CD4-positive, alpha-beta T cell treated with Interleukin-21 for 1 hour (primary cell): ENCODE measurements at places on chromosomes 3 and 15.

- no peak for DNase-seq
Observed at GRCh38 chr15:68401496-68402431, 30.2 kb downstream of the ITGA11 start.

- DNase-seq = no peak
Observed at GRCh38 chr3:43917361-43917760, 226.6 kb downstream of the ABHD5 start.

- peak; percentile 19 for DNase-seq
Observed at GRCh38 chr3:184710870-184711492, 883 bp downstream of the MAGEF1 start.

DNA sequence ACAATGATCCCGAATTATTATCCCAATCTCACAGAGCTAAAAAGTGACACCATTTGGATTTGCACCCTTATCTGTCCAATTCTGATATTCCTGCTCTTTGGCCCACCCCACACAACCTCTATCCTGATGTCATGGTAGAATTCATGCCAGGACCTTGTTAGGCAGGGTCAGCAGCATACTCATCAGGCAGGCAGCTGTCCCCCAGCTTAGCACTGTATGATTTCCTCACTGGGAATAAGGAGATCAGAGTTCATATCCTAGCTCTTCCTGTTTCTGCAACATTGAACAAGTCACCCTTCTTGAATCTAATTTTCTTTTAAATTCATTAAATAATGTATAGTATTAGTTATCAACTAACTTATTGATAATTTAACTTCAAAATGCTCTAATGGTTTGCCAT is 12.0 kb upstream of the C3orf80 start:
- DNase-seq = no peak

- peak; percentile 73 for DNase-seq
Observed at GRCh38 chr3:38039899-38040261, 872 bp downstream of the DLEC1 start.

DNA sequence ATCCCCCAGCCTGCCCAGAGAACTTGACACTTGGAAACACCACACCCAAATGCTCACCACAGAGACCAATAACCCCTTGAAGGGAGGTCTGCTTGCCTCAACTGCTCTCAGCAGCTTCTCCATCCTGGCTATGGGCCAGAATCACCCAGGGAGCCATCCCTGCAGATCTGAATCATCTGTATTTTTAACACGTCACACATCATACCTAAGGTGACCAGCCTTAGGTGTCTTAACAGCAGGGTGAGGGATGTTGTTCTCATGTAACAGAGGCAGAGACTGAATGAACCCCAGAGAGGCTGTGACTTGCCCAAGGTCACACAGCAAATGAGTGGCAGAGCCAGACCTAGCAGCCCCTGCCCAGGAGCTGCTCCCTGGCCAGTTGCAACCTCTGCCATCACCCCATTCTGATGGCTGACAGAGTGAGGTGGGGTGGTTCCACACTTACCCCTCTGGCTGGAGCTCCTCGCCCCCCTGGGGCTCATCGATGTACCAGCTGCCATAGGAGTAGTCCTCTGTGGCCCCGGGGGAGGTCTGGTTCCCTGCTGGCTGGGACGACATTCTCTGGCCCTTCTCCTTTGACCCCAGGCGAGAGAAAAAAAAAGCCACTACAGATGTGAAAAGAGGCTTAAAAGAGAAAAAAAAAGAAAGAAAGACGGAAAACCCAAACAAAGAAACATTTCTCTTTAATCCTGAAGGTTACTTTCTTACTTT is 722 bp downstream of the STRA6 start:
- DNase-seq = no peak

DNA sequence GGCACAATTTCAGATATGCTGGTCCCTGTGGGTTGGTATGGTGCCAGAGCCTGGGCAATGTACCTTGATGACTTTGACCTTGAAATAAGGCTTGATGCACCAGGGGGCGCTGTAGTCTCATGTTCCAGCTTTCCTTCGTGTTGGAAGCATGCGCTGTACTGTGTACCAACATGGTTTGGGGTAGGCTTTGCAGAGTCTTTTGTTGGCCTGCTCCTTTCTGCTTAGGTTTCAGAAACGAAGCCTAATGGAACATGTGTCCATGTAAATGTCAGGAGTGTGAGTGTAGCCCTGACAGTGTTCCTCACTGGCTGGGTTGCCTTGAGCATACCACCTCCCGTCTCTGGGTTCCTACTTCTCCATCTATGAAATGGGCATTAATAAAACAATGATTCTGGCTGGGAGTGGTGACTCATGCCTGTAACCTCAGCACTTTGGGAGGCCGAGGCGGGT is 3.6 kb upstream of the CCR4 start:
- DNase-seq = peak; percentile 89

GRCh38 chr3:196135693-196136639 is 54.1 kb upstream of the TFRC start:
- DNase-seq = no peak

DNA sequence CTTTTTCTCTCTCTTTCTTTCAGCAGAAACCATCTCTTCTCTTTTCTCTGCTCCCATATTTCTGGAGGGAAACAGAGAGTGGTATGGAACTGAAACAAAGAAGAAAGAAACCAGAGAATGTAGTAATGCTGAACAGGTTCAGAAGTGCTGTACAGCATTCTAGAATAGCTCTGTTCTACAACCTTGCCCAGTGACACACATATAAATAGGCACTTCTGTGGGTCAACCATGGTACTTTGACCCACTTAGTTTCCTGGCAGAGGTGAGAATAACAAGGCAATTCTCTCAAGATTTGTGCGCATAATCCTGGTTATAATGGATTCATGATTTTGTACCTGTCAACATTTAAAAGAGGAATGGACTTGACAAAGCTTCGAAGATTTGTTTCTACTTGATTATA is 12.3 kb downstream of the CFAP91 start:
- no peak for DNase-seq

DNA sequence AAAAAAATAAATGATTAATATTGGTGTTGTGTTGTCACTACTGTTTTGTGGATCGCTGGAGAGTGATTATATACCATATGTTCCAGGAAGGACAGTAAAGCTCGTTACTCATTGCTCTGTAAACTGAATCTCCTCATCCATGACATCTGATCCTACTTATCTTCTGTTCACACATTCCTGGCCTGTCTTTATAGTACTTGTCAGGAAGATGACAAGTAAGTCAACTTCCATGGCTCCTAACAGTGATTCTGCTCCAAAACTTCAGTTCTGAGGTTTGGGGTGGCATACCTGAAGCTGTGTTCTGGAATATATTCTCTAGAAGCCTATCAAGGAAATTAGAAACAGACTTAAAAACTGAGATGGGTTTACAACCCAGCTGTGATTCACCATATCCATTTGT is 288.9 kb downstream of the ZBBX start:
- DNase-seq = no peak

GRCh38 chr3:39712413-39713048 is 96.9 kb upstream of the MYRIP start:
- DNase-seq = no peak

DNA sequence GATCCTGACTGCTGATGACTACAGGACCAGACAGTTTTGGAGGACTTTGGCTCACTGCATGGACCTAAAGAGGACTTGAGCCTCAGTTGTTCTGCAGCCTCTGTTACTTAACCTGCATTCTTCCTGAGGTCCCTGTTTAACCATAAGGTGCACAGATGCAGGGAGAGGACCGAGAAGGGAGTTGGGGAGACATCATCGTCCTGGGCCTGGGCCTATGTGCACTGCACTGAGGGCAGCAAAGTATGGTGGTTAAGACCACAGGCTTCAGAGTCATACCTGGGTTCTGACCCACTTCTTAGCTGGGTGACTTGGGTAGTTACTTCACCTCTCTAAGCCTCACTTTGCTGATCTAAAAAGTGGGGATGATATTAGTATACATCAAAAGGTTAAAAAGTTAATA is 21.9 kb downstream of the KY start:
- no peak for DNase-seq

GRCh38 chr3:45773072-45773471 is 23.3 kb downstream of the SLC6A20 start:
- DNase-seq = no peak

- DNase-seq = no peak
Observed at GRCh38 chr3:39273119-39273518, 6.7 kb downstream of the CX3CR1 start.

DNA sequence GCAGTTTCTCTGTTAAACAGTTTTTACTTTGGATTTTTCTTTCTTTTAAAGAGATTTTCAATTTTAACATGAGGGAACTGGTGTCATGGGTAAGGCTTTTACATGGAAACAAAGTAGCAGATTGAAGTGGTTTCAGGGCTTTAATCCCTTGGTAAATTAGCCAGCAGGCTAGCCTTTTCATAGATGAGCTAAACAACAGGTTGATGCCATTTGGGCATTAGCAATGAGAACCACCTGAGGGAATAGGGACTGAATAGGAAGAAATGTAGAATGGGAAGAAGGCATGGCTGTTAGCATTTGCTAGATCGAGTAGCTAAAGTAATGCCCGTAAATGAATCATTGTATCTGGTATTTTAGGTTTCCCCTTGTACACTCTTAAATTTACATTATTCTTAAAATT is 165.5 kb upstream of the MLF1 start:
- DNase-seq = no peak

DNA sequence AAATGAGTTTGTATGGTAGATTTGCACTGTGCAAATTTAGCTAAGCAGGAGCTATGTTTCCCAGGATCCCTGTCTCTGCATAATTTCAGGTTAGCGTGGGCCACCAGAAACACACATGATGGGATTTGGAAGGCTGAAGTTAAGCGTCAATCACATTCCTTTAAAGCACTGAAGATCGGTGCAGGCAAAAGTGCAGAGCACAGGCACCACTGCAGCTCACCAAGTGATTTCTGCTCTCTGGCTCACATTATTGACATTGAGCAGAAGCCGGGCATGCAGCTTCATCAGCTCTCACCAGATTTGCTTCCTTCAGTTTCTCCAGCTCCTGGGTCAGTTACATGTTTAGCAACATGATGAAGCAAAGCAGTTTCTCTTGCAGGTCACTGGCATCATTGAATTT is 256.4 kb upstream of the TGFBR2 start:
- no peak for DNase-seq

- no peak for DNase-seq
Observed at GRCh38 chr15:25378501-25378901, 60.3 kb downstream of the UBE3A start.

DNA sequence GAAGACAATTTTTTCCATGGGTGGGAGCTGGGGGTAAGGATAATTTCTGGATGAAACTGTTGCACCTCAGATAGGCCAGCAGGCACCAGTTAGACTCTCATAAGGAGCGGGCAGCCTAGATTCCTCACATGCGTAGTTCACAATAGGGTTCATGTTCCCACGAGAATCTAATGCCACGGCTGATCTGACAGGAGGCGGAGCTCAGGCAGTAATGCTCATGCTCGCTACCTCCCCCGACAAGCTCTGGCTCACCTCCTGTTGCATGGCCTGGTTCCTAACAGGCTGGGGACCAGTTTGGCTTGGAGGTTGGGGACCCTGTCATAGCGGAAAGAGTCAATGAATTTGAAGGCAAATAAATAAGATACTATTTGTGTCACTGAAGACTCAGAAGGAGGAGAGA is 105.5 kb downstream of the PLD1 start:
- DNase-seq = no peak

DNA sequence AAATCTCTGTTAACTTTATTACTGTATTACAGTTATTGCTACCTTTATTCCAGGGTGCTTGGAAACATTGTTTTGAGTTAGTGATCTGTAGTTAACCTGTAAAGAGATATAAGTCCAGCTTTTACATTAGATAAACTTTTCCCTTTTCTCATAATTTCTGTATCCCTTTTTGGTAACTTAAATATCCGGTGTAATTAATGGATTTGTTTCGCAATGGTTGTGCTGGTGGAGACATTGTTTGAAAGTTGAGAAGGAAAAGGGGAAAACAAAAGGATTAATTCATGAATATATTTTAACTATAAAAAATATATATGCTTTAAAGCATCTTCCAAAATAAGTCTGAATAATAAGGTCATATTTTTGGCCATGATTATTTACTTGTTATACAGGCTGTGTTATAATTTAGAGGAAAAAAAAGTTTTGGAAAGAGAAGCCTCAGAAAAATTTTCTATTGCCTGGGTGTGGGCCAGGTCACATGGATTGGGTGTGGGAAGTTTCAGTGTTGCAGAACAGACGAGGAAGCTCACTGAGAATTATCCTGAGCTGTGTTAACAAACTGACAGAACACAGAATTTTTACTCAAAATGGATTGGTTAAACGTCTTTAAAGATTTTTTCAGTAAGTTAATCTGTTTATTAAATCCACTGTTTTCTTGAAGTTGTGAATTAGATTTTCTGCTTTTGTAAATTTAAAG is 27.7 kb upstream of the IL20RB start:
- no peak for DNase-seq

DNA sequence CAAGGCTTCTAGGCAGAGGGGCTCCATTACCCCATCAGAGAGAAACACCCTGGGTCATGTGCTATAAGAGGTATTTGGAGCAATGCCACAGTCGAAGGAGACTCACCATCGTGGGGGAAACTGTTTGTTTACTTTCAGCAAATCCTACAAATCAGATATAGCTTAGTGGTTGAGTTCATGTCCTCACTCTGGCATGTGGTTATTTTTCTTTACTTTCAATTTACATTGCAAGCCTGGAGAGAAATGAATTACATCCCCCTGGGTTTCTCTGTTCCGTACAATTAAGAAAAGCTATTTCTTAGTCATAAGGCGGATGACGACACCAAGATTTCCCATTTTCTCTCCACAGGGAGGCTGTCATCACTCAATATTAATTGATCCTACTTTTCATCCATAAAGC is 36.9 kb downstream of the RFTN1 start:
- peak; percentile 27 for DNase-seq

- DNase-seq = no peak
Observed at GRCh38 chr3:69339760-69340159, 46.1 kb downstream of the FRMD4B start.

DNA sequence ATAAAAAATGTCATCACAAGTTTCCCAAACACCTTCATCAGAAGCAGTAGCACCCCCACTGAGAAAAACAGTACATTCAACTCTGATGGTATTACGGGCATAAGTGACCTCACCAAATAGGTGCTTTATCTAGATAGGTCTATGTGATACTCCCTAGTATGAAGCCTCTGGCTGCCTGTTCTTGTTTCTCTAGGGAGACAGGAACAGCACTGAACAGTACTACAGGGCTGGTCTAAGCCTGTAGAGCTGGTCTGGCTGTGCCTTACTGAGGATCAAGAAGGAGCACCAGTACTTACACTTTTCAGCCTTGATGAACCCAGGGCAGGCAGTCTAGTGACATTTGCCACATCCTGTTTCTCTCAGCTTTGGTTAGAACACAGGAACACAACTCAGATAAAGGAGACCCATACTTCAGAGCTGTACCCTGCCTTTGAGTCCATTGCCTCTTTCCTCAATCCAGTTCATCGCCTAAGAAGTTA is 35.9 kb downstream of the OXNAD1 start:
- DNase-seq = peak; percentile 77

DNA sequence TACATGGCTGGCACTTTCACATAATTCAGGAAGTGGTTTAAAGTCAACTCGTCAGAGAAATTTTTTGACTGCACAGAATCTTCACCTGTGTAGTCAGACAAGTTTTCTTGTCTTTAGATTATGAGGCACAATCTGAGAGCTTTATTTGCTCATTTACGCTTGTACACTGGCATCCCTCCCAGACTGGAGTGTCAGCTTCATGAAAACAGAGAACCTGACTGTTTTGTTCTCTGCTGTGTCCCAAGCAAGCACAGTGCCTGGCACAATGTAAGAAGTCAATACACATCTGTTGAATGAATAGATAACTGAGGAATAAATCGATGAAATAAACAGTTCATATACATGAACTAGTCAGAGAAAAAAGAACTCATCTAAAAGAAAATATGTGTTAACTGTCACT is 846.1 kb upstream of the CFAP20DC start:
- no peak for DNase-seq
